ENCODE measurements at places on chromosomes 7 and 10.

- DNase-seq: no peak
These were observed 163.7 kb downstream of the SEMA3D start for GRCh38 chr7:85023066-85023712.

- no peak for DNase-seq
These were observed 41.1 kb downstream of the FAM20C start for GRCh38 chr7:233249-234035.

- DNase-seq: no peak
These were observed 39.4 kb downstream of the SYPL1 start for GRCh38 chr7:106072715-106073091.

DNA sequence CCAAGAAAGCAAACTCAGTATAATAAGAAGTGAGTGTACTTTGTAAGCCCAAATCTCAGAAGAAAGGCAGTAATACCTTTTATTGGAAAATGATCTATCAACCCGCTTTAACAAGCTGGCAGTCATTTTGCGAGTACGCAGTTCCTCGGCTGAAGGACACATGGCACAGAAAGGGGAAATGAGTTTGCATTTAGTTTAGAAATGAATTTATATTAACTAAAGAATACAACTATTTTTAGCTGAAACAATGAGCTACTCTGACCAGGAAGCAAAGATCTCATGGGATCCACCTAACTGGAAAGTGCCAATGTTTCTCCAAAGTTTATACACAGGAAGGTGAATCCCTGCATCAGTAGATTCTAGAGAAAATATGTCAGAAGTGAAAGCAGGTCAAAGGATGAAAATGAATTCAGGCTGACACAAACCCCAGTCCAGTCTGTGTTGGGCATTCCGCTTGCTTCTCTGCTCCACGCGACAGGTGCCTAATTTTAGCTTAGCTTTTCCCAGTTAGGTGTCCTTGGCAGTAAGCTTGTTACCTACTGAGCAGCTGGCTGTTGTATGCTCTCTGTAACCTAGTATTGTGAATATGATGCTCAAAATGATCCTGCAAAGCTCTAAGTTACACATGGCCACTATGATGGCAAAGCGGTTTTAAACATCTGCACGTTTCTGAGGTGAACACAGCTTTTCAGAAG is 112.8 kb downstream of the LARP4B start:
- peak; percentile 63 for DNase-seq

- DNase-seq: no peak
These were observed 2.7 kb downstream of the CDCA7L start for GRCh38 chr7:21942955-21943354.

DNA sequence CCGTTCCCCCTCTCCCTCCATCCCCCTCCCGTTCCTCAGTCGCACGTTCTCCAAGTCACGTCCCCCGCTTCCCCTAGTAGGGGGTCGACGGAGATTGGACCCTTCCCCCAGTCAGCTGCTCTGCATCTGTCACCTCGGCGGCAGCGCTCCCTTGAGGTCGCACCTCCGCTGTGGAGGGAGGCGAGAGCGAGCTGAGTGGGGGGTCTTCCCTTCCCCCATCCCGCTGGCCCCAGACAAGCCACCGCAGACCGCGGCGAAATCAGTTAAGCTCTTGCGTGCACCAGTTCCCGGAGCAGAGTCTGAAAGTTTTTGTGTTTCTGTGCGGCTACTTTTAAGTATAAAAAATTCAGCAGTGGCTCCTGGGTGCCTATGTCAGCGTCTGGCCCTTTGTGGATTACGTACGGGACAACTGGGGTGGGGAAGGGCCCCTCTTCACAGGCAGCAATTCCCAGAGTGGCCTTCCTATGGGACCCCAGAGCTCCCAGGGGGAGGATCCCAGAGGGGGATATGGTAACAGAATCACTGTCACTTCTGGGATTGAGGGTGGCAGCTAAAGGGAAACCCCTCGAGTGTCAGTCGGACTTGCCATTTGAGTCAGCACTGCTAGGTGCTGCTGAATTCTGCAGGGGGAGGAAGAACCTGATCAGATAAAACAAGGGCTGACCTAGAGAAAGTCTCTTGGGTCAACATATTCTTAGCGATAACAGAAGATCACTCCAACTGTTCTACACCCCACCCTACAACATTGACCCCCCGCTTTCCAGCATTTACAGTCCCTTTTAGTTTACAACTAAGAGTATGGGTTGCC is 12.5 kb upstream of the DDIT4 start:
- DNase-seq: no peak

DNA sequence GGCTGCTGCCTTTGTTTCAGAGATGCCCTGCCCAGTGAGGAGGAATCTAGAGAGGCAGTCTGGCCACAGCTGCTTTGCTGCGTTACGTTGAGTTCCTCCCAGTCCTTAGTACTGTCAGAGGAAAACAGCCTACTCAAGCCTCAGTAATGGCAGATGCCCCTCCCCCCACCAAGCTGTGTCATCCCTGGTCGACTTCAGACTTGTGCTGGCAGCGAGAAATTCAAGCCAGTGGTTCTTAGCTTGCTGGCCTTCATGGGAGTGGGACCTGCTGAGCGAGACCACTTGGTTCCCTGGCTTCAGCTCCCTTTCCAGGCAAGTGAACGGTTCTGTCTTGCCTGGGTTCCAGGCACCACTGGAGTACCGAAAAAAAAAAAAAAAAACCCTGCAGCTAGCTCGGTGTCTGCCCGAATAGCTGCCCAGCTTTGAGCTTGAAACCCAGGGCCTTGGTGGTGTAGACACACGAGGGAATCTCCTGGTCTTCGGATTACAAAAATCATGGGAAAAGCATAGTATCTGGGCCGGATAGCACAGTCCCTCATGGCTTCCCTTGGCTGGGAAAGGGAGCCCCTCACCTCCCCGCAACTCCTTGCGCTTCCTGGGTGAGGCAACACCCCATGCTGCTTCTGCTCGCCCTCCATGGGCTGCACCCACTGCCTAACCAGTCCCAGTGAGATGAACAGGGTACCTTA is 9.1 kb downstream of the SDHAF3 start:
- DNase-seq: no peak

- no peak for DNase-seq
These were observed 27.2 kb upstream of the NUB1 start for GRCh38 chr7:151314401-151314800.

- no peak for DNase-seq
These were observed 87.4 kb downstream of the CCDC3 start for GRCh38 chr10:12914111-12914510.

DNA sequence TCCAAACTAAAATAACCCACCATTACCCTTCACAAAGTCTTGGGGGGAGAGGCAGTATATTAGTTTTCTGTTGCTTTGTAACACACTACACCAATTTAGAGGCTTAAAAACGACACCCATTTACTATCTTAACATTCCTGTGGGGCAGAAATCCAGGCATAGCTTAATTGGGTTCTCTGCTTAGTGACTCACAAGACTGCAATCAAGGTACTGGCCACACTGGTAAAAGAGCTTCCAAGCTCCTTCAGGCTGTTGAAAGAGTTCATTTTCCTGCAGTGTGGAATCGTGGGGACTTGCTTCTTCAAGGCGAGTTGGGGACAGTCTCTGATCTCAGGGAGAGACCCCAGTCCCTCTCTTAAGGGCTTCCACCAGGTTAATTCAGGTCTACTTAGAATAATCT is 139.1 kb downstream of the XPNPEP1 start:
- DNase-seq: no peak

GRCh38 chr7:3649678-3650440 is 348.8 kb downstream of the SDK1 start:
- DNase-seq: no peak

DNA sequence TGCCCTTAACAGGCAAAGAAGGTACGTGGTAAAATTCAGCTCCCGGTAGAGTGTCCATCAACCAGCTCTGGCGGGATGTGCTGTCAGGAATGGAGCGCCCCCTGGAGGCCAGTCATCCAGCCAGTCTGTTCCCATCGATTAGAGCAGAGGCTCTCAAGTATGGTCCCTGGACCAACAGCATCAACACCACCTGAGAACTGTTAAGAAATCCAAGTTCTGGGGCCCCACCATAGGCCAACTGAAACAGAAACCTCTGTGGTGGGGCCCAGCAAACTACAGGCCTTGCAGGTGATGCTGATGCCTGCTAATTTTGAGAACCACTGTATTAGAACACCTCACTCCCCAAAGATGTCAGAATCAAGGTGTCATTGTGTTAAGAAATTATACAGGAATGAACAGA is 109.2 kb downstream of the DPY19L1 start:
- DNase-seq: no peak

GRCh38 chr10:49274886-49275285 is 24.1 kb upstream of the C10orf71 start:
- DNase-seq: no peak

GRCh38 chr7:140333223-140333622 is 65.1 kb downstream of the SLC37A3 start:
- DNase-seq: no peak

GRCh38 chr7:25240340-25240739 is 12.1 kb upstream of the NPVF start:
- DNase-seq: peak; percentile 87

All from cerebellar nuclear complex (tissue), 1 donor.